Stimulated activated CD8-positive, alpha-beta memory T cell treated with anti-CD3 and anti-CD28 coated beads, Interleukin-4, amount 100 ng/mL, for 48 hours (primary cell): ENCODE measurements at places on chromosomes 7 and 10.

GRCh38 chr7:148905093-148905666 lies 21.1 kb upstream of the EZH2 start:
- no peak for DNase-seq

DNA sequence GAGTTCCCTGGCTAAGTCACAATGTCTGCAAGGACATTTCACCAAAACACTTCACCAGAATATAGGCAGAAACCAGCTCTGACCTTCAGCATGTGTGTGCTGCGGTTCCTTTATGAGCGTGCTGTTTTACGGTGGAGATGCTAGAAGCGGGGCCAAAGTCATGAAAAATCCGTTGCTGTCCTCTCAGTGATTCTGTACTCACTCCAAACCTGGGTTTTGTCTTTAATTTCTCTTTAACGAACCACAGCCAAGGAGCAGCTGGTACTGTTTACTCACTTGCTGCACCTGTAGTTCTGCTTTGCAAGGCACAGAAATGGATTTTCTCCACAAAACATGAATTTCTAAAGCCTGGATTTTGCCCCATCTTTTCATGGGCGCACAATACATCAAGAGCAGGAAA lies 639.9 kb downstream of the PHTF2 start:
- DNase-seq: no peak

DNA sequence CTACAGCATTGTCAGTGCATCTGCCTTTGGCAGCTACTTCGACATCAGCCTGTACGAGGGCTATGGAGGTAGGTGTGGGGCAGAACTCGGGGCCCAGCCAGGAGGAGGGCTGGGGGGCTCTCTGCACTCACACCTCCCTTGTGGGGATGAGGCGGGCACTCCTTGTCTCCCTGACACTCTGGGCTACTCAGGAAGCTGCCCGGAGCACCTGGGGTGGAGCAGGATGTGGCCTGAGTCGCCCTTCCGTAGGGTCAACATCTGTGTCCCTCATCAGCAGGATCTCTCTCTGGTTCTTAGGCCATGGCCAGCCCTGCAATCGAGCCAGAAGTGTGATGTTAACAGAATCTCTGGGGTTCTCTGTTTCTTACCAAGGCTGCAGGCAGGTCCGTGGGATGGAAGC lies 40.2 kb downstream of the C10orf105 start:
- DNase-seq: no peak

DNA sequence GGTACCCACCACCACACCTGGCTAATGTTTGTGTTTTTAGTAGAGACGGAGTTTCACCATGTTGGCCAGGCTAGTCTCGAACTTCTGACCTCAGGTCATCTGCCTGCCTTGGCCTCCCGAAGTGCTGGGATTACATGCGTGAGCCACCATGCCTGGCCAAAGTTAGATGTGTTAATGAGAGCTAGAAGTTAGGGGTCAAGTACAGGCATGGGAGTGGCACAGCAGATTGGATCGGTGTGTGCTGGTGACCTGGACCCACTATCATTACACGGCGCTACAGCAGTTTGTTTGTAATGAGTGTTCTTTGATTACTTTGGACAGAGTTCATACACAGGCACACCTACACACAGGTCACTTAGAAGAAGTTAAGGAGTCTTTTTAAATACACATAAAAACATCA lies 36.7 kb downstream of the DNAJB6 start:
- DNase-seq: no peak

DNA sequence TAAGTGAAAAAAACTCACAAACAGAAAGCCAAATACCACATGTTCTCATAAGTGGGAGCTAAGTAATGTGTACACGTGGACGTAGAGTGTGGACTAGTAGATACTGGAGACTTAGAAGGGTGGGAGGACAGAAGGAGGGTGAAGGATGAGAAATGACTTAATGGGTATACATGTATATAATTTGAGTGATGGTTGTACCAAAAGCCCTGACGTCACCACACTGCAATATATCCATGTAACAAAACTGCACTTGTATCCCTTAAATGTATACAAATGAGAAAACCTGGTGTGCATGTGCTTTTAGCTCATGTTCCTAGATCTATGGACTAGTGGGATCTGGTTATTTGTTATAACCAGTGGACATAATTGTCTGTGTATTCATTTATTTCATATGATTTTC lies 48.5 kb upstream of the FGL2 start:
- no peak for DNase-seq

DNA sequence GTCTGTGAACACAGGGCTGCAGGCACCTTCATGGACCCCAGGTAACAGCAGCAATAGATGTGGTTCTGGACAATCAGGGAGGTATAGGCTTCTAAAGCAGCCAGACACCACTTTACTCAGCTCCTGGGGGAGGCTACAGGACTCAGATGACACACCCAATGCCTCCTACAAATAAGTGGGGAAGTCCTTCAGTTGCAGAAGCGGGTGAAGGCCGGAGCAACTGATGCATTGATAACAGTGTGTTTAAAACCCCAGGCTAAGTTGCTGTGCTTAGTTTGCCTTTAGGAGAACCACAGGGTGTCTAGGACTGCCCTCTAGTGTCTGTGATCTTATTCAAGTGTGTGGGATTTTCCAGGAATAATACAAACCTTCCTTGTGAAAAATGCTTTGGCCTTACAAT lies 5.9 kb upstream of the ITGA8 start:
- no peak for DNase-seq

- no peak for DNase-seq
Measured at GRCh38 chr7:24503506-24503905, 69.7 kb upstream of the PALS2 start.

DNA sequence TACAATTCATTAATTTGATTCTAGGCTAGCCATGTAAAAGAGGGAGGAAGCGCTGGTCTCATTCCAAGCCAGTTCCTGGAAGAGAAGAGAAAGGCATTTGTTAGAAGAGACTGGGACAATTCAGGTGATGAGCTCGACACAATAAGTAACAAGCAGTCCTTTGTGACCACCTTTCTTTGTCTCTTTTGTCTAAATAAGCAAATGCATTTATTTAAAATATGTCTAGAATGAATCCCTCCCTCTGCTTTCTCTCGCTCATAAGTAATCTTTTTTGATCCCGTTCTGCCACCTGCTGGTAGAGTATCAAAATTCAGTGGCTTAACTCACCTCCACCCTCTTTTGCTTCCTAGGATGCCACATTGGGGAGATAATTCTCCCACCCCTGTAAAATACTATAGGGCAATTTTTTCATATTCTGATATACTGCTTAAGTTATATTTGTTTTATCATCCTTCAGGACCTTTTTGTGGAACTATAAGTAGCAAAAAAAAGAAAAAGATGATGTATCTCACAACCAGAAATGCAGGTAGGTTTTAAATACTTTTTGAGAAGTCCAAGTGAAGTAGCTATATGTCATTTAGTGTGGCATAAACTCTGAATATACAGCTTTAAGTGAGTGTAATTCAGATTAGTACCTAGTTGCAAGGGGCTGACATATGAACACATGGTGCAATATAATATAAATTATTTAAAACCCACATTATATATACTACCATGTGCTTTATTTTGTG lies 91.5 kb downstream of the GSDME start:
- DNase-seq: peak; percentile 47

DNA sequence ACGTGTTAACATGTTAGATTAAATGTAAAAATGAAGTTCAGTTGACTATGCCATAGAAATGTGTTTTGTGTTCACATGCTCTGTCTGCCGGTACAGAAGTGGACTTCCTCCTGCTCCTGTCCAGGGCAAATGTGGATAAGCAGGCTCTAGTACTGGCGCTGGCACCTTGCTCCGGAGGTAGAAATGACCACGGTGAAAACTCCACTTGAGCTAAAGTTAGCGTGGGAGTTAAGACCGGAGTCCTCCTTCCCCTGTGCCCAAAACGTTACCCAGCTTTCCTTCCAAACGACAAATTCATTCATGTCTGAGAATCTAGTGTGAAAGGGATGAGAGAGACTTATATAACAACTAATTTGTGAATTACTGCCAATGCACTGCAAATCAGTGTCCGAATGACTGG lies 35.0 kb upstream of the ATP6V0A4 start:
- no peak for DNase-seq

DNA sequence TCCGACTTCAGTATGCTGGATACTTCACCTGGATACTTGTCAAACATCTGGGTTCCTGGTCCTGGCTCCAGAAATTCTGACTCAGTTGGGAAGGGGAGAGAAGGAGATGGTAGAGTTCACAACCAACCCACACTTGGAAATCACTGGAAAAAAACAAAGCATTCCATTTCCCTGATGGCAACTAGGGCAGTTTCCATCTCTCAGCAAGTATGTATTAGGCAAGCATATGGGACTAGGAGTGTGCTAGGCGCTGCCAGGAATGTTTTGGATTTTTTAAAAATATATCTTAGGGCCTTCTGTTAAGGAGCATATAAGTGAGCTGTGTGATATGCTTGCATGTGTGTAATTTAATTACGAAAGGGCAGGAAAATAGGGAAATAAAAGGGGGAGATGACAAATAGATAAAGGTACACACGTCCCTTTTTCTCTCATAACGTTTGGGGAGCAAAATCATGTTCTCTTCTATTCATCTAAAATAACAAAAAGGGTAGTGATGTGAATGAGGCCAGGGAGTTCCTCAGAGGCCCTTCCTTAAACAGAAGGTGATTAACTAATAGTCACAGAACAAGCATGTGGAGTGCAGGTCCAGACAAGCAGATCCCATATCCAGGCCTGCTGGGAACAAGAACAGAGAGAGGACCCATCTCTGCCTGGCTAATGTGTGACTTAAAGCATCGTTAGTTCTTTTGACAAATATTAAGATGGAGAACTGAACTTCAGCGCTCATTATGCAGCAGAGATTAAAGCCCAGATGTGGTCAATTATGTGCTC lies 64.5 kb upstream of the NFE2L3 start:
- DNase-seq: no peak

GRCh38 chr7:70646536-70647248 lies 485.3 kb upstream of the GALNT17 start:
- DNase-seq: no peak

DNA sequence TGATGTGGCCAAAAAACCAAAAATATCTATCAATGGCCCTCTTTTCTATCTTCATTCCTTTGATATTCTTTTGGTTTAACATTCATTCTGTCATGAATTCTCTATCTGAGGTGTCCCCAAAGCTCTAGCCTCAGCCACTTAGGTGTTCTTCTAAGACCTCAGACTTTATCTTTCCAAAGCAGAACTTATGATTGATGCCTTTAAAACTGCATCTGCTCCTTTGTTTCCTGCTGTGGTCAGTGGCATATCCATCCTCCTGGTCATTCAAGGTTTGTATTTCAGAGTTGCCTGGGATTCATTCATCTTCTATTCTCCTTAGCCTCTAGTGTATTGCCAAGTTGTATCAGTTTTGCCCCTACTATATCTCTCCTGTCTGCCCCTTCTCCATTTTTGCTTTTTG lies 30.6 kb downstream of the FHIP2A start:
- no peak for DNase-seq
